ENCODE measurements at places on chromosomes 4 and X.

DNA sequence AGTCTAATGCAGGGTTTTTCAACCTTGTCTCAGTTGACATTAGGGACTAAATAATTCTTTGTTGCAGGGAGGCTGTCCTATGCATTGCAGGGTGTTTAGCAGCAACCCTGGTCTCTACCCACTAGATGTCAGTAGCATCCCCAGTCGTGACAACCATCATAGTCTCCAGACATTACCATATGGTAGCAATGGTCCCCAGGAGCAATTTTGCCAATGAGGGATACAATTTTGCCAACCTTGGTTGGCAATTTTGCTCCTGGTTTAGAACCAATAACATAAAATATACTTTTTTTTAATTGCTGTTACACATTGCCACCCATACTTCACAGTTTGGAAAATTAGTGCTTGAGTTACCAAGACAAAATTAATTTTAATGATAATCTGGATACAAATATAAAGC, 6.0 kb downstream of the EREG start:
- DNase-seq: peak; percentile 21

DNA sequence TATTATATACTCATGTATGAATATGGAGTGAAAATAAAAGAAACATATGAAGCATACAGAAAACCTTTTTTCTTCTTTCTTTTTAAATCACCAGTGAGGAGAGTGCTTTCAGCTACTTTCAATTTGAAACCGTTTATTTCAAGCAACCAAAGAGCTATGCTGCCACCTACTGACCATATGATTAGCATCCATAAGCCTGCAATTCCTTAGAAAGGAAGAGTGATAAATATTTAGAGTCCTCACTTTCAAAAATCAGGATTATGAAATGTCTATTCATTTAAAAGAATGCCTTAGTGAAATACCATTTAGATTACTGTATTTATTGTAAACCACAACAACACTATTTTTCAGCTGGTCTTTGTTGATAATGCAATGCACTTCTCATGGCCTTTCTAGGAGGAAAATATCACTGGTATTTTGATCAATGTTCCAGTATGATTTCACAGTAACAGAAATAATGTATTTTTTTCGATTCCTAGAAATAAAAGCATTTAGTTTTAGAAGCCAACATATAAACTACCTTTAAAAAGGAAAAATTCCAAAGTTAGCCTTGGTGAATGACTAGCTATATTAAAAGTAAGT, 667.6 kb downstream of the PCDH18 start:
- no peak for DNase-seq

GRCh38 chr4:3705236-3705987, 60.8 kb upstream of the ADRA2C start:
- no peak for DNase-seq

DNA sequence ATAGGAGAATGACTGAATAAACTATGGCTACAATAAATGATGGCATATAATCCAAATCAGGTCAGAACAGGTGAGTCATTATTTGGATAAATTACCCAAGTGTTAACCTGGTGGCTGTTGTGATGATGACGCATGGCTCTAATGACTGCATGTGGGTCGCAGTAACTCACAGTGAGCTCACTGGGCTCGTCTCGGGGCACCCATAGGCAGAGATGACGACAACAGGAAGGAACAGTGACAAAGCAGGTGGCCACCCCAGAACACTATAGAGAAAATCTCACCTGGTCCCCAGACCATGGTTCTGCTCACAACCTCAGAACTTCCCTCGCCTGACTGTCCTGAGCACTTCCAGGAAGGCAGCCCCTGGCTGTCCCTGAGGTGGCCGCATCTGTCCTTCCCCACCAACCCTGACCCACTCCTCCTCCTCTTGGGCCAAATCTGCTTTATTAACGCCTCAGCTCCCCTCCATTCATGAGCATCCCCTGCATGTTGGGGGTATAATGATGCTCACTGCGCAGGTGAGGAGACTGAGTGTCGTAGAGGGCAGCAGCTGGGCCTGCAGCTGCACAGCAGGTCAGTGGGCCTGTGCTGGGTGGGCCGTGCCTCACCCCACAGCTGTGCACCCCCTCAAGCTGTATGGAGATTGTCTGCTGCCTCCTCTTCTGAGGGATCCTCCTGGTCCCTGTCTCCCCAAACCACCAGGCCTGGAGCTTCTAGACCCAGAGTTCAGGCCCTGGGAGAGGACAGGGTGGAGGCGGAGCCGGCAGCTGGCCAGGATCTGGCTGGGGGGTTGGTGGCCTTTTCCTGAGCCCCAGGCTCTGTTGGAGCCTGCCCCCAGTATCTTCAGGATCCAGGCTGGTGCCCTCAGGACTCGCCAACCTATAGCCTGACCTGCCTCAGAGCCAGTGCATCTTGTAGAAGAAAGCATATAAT, 30.9 kb upstream of the FAM156A start:
- DNase-seq: no peak

DNA sequence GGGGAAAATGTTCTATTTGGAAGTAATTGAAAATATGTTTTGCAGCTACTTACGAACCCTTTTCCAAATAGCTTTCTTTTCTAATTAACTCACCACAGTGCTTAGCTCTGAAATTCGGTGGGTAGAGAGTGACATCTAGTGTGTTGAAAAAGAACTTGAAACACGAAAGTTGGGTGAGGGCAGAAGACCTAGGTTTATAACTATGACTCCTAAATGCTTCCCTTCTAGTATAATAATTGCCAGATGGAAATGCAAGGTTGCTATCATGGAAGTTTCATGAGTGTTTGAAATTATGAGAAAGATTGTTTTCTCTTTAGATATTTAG, 77.3 kb upstream of the NOCT start:
- no peak for DNase-seq
